GM12864 (cell line): ENCODE measurements at places on chromosomes 7 and 10.

- DNase-seq = no peak
Observed at GRCh38 chr10:130635528-130635927, 499.3 kb downstream of the GLRX3 start.

DNA sequence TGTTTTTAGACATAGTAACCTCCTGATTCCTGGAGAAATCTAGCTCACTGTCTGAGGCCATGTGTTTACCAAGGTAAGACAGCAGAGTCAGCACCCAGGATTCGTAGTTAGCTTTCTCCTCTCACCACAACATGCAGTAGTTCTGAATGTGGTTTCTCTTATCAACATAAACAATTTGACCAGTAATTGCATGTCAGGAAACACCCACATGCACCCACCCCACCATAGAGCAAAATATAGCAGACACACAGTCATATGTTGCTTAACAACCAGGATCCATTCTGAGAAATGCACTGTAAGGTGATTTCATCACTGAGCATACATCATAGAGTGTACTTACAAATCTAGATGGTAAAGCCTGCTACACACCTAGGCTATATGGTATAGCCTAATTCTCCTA, 1004.0 kb downstream of the ANKRD7 start:
- no peak for DNase-seq

DNA sequence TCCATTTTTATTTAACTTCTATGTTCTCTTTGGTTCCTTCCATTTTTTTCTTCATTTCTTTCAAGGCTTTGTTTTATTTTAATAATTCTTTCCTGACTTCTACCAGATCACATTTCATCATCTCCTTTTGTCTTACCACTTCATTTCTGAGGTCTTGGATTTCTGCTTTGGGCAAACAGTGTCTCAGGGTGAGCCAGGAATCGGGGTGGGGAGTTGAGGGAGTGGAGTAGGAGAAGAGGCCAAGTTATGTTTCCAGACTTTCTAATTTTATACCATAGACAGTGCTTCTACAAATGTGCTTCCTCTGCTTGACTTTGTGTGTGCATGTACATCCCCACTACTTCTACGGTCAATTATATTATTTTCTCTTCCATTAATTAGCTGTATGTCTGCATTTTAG, 112.1 kb downstream of the PRKG1 start:
- DNase-seq = no peak

- no peak for DNase-seq
Observed at GRCh38 chr10:98919899-98920298, 315.8 kb downstream of the HPSE2 start.

DNA sequence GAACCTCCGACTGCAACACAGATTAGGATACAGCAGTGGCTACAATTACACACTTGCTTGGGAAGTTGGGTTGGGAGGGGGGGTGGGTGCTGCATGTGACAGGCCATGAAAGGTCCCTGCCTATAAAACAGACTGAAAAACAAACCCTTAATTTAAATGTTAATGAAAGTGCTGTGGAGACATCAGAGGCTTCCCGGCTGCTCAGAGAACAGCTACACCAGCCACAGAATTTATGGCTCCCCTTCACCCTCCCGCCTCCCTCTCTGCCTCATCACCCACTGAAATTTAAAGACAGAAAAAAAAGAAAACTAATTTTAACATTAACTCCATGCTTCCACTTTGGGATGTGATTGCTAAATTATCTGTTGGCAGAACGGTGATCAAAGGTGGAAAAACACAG, 34.7 kb downstream of the FBXW4 start:
- DNase-seq = no peak
